IPS DF 19.7 (cell line): ENCODE measurements at places on chromosomes 3 and 15.

GRCh38 chr3:171346582-171347300 lies 113.5 kb downstream of the TNIK start:
- no peak for DNase-seq

GRCh38 chr15:96066126-96066525 lies 264.4 kb upstream of the NR2F2 start:
- DNase-seq: no peak

GRCh38 chr3:23405081-23405480 lies 202.0 kb downstream of the UBE2E2 start:
- DNase-seq: no peak

- DNase-seq: no peak
These were observed 71.5 kb upstream of the ADAMTSL3 start for GRCh38 chr15:83582381-83582780.

DNA sequence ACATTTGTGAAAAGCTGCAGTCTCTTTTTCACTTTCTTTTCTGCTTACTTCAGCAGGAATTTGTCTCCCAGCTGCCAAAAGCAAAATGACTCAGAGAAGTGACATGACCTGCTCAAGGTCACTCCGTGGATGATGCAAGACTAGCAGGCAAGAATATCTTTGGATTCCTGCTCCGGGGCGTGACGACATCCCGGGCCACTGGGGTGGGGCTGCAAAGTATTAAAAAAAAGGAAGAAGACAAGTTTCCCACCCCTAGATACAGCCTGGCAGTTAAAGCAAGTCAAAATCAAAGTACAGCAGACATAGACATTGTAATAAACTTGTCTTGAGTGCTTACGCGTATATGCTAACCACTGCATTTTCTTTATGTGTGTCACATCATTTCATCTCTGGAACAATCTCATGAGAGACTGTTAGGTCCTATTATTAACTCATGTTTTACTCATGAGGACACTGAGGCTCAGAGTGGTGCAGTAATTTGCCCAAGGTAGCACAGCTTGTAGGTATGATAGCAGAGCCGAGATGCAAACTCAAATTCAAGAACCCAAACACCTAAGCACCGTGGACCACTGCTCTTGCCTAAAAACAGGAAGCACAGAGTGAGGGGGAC lies 485.2 kb upstream of the PROK2 start:
- DNase-seq: no peak

DNA sequence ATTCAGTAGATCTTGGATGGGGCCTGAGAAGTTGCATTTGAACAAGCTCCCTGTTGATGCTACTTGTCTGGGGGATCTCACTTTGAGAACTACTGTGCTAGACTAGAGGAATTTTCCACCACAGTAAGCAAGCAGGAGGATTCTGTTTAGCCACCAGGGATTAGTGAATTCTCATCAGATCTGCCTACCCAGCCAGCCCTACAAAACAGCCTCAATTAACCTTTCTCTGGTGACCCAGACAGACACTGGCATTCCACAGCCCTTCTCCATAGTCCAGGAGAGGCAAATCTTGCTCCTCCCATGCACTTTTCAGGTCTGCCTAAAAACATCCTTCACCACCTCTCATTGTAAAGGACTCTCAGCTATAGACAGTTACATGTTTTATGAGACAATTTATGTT lies 16.7 kb upstream of the MYH15 start:
- no peak for DNase-seq

GRCh38 chr15:38843736-38844590 lies 279.3 kb upstream of the RASGRP1 start:
- no peak for DNase-seq

DNA sequence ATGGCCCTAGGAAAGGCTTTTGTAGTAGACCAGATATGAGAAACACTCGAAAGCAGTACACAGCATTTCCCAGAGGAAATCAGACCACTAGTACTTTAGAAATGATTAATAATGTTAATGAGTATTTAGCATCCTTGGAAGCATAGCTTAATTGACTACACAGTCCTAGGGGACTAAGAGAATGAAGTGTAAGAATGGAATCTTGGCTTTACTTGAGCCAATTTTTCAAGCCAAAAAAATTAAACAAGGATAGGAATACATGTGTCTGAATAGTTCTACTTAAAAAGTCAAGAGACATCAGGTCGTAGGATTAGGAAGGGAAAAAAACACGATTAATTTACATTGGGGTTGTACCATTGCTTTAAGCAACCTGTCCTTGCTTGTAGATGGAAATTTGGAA lies 38.2 kb downstream of the DPPA2 start:
- no peak for DNase-seq

- no peak for DNase-seq
These were observed 512.1 kb upstream of the ROBO2 start for GRCh38 chr3:76527773-76528172.

- peak; percentile 64 for DNase-seq
These were observed 59.3 kb upstream of the ABHD10 start for GRCh38 chr3:111919370-111920065.

DNA sequence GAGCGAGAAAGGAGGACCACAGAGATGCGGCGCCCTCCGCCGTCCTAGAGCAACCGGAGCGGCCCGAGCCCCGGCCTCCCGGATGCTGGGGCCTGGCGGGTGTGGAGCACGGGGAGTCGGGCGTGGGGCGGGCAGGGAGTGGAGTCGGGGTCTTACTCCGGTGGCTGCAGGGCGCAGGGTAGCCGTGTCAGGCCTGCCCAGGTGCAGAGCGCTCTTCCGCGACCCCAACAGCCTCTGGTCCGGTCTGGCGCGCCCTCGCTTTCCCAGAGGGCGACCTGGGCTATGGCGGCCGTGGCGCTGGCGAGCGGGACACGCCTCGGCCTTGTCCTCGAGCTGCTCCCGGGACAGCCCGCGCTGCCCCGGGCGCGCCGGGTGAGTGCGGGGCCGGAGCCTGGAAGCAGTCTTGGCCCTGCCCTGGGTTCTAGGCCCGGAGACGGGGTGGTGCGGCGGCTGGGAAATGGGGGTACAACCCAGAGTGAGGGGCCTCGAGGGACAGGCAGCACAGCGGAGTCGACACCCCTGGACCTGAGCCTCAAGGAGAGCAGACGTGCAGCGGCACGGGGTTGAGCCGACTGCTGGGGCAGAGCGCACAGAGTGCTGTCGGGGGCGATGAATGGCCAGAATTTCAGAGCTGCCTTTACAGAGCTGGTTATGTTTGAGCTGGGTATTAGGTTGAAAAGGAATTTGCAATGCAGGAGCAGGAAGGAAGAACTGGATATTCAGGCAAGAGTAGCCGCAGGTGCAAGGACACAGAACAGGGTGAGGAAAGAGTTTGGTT lies at the start of gene ZNF662:
Gene ZNF662 (plus strand): TSS at position 73 of the 778 bp plus-strand sequence. CDS start 1,973 bp downstream, outside the sequence.
- DNase-seq: no peak

GRCh38 chr3:81289676-81290075 lies 471.8 kb downstream of the GBE1 start:
- DNase-seq: no peak

DNA sequence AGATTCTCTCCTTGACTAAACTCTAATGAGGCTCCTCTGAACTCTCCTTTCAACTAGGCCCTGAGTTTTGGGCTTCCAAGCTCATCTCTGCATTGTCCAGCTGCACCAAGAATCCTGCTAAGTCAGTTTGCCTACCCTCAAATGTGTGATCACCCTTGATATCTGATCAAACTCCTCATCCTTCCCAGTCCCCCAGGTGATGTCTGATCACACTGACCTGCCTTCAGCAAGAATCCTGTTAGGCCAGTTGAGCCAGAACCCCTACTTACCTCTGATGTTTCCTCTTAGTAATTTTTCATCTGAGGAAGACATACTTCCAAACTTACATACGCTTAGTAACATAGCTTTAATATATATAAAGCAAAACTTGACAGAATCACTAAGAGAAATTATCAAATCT lies 28.8 kb downstream of the SUMF1 start:
- no peak for DNase-seq

DNA sequence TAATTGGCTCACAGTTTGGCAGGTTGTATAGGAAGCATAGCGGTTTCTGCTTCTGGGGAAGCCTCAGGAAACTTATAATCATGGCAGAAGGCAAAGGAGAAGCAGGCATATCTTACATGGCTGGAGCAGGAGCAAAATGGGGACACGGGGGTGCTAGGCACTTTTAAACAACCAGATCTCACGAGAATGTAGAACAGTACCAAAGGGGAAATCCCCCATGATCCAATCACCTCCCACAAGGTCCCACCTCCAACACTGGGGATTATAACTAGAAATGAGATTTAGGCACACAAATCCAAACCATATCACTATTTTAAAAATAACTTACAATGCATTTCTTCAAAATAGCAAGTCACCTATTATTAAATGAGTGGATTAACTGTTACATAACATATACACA lies 47.1 kb upstream of the ANKRD28 start:
- no peak for DNase-seq

GRCh38 chr3:183558495-183558894 lies 3.0 kb upstream of the KLHL6 start:
- no peak for DNase-seq

DNA sequence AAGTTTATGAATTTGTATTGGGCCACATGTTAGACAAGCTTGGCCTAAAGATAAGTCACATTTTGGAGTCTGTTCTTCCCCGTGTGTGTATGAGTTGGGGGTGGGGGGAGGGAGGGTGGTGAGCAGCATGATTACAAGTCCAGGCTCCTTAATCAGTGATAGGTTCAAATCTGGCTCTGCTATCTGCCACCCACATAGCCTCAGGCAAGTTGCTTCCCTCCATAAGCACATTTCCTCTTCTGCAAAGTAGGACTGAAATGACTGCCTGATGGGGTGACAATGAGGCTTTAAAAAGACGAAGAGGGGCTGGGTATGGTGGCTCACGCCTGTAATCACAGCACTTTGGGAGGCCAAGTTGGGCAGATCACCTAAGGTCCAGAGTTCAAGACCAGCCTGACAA lies 1.1 kb upstream of the SPATA12 start:
- DNase-seq: no peak

DNA sequence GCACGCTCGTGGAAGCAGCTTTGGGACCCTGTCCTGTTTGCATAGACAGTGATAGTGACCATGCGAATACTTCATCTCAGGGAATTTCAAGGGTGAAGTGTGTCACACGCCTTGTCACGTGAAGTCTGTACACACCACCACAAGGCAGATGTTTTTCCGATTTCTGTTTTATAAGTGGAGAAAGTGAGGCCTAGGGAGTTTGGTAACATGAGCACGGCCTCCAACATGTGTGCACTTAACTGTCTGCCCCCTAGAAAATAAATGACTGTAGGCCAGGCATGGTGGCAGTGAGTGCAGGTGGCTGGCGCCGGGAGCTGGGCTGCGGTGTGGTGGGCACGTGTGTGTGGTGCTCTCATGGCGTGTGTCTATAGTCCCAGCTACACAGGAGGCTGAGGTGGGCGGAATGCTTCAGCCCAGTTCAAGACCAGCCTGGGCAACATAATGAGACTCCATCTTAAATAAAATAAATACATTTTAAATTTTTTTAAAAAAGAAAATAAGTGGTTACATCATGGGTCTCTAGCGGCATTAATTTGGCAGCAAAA lies 42.0 kb downstream of the WHAMM start:
- no peak for DNase-seq

DNA sequence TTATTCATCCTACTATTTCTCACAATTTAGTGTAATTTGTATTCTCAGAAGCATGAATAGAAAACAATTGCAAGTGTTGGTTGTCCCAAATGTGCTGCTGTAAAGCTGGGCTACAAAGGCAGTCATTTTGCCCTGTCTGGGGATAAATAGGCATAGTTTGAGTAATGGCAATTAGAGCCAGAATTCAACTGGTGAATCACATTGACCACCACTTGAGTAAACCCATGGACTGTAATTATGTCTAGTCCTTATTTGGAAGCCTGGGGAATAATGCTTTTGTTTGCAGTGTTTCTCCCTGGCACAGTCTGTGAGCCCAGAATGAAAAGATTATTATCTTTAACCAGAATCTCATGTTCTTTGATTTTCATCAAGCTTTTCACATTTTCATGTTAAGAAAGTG lies 30.5 kb upstream of the CHL1 start:
- no peak for DNase-seq

GRCh38 chr3:149967086-149967685 lies 3.5 kb downstream of the PFN2 start:
- no peak for DNase-seq

DNA sequence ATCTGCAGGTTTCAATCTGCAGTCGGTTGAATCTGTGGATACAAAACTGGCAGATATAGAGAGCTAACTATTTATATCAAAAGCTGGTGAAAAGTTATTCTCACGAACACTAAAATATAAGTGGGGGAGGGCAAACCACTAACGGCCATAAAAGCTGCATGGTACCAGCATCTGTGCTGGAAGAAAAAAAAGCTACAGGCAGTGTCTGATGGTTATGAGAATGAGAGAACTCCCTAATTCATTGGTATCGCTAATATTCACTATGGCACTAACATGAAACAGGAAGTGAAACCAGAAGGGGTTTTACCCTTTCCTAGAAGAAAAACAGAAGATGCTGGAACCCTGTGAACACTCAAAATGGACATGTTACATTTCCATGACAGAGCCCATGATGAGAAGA lies 15.9 kb downstream of the CEP70 start:
- no peak for DNase-seq

DNA sequence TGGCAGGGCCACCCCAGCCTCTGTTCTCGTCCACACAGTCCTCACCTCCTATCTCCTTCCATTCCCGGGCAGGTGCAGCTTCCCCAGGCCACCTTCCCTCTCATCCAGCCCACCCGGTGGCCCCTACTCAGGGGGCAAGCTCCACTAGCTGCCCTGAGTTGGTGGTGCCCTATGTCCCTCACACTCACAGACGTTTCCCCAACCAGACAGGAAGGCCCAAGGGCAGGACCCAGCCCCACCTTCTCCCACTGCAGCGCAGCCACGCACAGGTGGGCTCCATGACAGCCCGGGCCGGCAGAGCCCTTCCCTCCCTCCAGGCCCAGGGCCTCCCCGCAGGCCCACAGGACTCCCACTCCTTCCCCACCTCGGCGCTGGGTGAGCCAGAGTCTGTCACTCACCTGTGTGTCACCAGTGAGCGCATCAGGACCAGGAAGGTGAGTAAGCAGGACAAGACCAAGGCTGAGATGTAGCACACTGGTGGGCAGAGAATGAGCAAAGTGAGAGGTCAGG lies 11.1 kb downstream of the ISLR start:
- no peak for DNase-seq

- DNase-seq: no peak
These were observed 1198.0 kb downstream of the ROBO1 start for GRCh38 chr3:78569804-78570203.

- DNase-seq: no peak
These were observed 56.3 kb downstream of the TNFAIP8L3 start for GRCh38 chr15:51038162-51038973.
